ENCODE measurements at places on chromosomes 3 and 15. TPM values are rescaled to one million over a fixed set of nuclear protein-coding genes. Genes with fewer than 3 reads are reported as not detected.

Gene KPNA4
- 34.7 TPM for total RNA-seq

GRCh38 chr3:110608566-110608965, 463.1 kb upstream of the NECTIN3 start:
- peak; percentile 46 for DNase-seq

Gene MYLK
- total RNA-seq, result 740 TPM

- DNase-seq, result peak; percentile 88
Measured at GRCh38 chr3:112560721-112561483, 860 bp downstream of the ATG3 start.

DNA sequence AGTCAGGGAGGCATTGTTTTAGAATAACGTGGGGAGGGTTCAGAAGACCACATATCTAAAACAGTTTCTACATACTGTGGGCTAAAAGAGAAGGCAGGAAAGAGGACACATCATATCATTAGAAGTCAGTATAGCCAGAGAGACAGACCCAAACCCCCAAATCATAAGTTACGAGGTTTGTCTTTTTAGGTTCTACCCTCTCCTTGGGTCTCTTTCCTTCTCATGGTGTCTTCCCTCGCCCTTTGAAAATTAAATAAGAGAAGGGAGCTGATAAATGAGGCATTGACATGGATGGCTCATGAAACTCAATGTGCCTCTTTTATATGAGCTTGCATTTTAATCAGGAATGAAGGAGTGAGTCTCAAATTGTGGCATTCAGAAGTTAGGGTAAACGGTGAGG, 3.4 kb downstream of the UPK1B start:
- DNase-seq, result no peak

Gene FETUB
- not detected for total RNA-seq

Gene IL16
- 5.0 TPM for total RNA-seq

DNA sequence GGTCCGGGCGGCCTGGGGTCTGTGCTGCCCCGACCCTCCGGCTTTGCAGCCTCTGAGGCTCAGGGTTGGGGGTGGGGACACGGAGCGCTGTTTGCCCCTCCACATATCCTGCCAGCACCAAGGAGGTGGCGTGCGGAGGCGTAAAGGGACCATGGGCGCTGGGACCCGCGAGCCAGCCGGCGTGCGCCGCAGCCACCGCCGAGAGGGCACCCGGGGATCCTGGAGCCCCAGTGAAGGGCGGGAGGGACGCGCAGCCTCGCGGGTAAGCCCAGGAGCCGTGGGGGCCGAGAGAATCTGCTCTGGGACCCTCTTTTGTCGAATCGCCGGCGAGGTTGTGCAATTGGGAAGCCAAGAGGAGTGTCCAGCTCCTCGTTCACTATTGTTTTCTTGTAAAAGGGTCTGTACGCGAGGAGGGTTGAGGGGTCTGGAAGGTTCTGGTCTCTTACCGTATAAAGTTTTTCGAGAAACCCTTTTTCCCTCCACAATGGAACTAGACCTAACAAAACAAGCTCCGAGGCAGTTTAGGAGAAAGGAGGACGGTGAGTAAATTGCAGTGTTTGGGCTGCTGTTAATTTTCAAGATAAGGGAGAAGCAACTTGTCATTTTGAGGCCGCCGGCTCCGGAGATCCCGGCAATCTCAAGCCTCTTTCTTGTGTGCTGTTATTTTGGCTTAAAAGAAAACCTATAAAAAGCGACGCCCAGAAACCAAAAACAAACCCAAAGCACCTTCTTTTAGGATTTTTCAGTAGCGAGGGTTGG, 29.9 kb upstream of the ST3GAL6 start:
- DNase-seq, result peak; percentile 30

- DNase-seq, result no peak
Measured at GRCh38 chr3:100333970-100334487, 528 bp upstream of the NIT2 start.

GRCh38 chr15:84666373-84666772, 8.4 kb upstream of the NMB start:
- no peak for DNase-seq

- DNase-seq, result no peak
Measured at GRCh38 chr3:17974206-17974841, 231.9 kb upstream of the TBC1D5 start.
